ENCODE measurements at places on chromosomes 2 and 18.

DNA sequence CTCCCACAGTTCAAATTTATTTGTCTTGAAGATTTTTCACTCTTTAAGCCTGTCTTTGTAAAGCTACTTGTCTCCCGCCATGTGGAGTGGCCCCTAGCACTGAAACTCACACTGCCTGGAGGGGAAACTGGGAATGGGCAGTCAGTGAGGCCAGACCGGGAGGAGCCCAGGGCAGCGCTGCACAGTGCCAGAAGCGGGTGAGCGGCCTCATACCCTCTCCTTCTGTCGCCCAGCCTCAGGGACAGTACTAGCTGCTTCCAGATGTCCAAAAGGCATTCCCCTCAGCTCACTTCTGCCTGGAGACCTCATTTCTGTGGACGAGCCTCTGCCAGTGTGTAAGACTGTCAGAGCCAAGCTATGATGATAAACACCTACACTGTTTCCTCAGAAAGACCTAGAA is 79.9 kb downstream of the SEPTIN10 start:
- DNase-seq, result no peak

DNA sequence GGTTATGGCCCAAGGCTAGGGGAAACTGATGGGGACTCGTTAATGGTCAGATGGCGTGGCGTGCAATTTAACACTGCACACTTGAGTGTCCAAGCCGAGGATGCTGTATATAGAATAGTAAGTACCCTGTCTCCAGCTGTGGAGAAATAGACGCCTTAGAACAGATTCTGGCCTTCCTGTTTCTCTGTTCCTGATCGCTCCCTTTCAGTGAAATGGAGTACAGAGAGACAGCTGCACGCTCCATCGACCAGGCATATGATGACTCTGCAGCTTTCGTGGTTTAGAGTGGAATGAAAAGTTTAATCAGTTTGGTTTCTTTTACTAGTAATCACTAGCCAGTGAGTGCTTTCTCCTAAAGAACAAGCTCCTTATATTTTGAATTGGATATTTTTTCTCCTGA is 213.4 kb downstream of the NEDD4L start:
- DNase-seq, result no peak

DNA sequence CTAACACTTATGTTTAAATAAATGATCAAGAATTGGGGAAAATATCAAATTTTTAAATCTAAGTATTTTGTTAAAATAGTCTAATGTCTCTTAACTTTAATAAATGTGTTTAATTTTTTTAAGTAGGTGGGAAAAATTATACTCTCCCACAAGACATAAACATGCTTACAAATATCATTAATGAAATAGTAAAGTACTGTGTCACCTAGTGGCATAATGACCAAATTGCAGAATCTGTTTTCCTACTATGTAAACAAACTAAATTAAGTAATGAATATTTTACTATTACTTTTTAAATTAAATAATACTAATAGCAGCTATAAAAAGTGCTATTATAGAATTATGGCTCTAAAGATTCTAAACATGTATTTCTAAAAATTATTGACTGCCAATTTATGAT is 52.0 kb upstream of the CHAC2 start:
- peak; percentile 7 for DNase-seq

DNA sequence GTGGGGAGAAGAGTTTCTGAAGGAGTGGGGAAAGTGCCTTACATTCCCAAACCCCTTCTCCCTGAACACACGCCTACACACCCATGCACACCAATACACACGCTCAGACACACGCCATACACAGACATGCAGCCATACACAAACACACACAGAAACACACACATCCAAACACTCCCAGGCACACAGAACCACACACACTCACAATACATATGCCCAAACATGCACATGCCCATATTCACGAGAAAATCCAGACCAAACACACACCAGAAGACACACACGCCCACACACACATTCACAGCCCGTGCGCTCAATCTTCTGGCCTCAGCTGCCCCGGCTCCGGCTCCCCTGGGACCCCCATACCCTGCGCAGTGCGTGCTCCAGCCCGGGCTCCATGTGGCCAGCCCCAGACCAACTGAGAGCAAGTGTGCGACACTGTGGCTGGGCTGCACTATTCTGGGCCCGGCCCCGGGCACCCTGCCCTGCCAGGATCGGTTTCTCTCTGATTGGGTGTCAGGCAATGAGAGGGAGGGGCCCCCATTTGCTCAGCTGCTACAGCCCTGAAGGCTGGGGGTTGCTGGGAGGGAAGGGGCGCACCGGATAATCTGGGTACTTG is at the start of gene PRKAG3:
TSS of gene PRKAG3 (minus strand) at position 426 of the 613 bp plus-strand sequence.
- no peak for DNase-seq

- DNase-seq, result peak; percentile 46
Measured at GRCh38 chr2:73078457-73079411, 7.2 kb upstream of the SFXN5 start.

GRCh38 chr18:28666216-28666615 is 489.3 kb upstream of the CDH2 start:
- no peak for DNase-seq
